ENCODE measurements at places on chromosomes 2 and 18.

DNA sequence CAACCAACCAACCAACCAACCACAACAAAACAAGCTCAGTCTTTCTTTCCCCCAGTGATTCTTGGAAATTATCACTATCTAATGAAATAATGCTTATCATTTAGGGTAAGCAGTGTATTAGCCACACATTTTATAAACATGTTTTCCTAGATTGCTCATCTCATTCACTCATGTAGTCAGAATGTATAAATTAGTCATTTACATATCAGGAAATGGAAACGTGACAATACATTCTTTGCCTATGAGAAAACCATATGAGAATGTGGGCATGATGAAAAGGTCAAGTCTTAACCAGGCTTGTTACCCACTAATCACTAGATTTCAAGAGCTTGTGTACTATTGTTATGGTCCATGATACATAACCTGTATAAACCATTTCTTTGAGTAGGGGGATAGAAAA lies 1583.4 kb upstream of the PIK3C3 start:
- no peak for DNase-seq

DNA sequence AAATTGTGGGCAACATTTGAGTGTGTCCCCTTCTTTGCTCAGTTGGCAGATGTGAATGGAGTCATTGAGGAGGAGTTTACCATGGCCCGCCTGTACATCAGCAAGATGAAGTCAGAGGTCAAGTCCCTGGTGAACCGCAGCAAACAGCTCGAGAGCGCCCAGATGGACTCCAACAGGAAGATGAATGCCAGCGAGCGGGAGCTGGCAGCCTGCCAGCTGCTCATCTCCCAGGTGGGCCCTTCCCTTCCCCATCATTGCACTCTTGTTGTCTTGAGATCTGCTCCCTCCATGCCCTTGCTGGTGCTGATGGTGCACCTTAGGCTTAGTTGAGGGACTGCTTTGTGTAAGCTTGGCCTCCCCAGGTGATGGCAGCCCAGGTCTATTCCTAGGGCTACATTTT lies 47.5 kb upstream of the LYPD6B start:
- DNase-seq: no peak

DNA sequence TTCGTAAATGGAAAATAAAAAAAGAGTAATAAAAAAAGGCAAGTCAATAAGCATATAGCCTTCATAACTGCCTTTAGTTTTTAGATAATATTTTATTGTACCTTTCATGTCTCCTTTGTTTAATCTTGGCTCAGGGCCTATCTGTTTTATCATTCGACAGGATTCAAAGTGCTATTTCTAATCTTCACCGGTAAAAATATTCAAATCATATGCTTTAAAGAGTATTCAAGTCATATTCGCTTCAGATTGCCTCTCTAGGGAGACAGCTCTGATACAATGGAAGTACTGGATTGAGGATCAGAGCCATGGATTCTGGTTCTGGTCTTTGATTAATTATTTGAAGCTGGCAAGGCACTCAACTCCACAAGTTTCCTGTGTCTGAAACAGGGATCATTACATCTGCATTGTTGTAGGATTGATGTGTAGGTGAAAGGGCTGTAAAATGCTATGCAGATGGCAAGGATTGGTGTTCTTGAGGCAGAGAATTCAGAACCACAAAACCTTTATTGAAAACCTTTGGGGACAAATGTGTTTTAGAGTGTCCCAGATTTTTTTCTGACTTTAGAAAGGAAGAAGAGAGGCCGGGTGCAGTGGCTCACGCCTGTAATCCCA lies 84.3 kb upstream of the RAPH1 start:
- DNase-seq: no peak

- no peak for DNase-seq
These were observed 7.2 kb downstream of the SMYD1 start for GRCh38 chr2:88074854-88075292.

- no peak for DNase-seq
These were observed 18.0 kb upstream of the SERPINB11 start for GRCh38 chr18:63684718-63685117.

Measured in WTC11 (cell line).